GM06990 (cell line): ENCODE measurements at places on chromosomes 13 and 19.

GRCh38 chr13:114099918-114100445 lies 32.4 kb downstream of the RASA3 start:
- DNase-seq: no peak

DNA sequence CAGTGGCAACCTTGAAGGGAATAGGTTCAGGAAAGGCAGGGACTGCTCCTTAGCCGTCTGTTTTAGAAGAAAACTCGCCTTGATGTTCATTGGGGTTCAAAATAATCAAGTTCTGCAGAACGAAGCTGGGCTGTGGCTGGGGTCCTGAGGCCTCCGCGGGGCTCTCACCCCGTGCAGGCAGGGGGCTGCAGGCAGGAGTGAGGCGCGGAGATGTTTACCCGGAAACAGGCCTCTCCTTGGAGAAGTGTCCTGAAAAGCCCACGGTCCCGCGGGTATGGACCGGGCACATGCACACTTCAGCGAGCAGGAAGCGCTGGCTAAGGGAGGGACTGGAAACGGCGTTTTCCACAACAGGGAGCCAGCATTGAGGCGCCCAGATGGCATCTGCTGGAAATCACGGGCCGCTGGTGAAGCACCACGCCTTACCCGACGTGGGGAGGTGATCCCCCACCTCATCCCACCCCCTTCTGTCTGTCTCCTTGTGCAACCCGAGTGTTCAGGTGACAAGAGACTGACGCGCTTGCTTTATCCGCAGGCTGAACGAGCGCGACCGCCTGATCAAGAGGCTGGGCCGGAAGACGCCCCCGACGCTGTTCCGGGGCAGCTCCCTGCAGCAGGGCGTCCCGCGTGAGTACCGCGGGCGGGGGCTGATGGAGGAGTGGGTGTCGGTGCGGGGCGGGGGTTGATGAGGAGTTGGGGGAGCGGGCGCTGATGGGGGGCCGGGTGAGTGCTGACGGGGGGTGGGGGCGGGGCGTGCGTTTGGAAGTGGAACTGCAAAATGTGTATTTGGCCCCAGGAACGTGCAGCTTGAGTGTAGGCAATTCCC lies 39.6 kb downstream of the SHISA2 start:
- no peak for DNase-seq

GRCh38 chr13:22357132-22357531 lies 686.3 kb downstream of the FGF9 start:
- DNase-seq: no peak

GRCh38 chr19:15265850-15266248 lies 33.6 kb upstream of the EPHX3 start:
- no peak for DNase-seq

GRCh38 chr13:26494571-26495195 lies 62.8 kb upstream of the WASF3 start:
- no peak for DNase-seq

DNA sequence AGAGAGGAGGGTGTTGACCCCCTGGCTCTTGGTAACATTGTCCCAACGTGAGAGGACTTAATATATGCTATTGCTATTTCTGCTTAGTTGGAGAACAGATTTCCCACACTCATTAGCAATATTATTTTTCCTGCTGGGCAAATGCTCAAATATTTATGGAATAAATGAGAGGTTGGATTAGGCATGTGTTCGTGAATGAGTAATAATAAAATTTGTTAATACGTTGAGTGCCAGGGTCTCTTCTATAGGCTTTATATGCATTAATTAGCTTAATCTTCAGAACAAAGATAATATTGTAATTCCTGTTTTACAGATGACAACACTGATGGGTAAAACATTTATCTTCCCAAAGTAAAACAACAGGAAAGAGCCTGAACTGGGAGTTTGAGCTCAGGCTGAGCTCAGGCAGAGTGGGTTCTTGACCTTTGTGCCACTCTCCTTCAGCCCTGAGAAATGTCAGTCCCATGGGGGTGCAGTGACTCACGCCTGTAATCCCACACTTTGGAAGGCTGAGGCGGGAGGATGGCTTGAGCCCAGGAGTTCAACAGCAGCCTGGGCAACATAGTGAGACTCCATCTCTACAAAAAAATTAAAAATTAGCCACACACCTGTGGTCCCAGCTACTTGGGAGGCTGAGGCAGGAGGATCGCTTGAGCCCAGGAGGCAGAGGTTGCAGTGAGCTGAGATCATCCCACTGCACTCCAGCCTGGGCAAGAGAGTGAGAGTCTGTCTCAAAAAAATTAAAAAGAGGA lies 1.2 kb downstream of the ZNF233 start:
- no peak for DNase-seq

- DNase-seq: no peak
These were observed 62.0 kb downstream of the MPHOSPH8 start for GRCh38 chr13:19695428-19695827.

GRCh38 chr13:24179486-24179850 lies 18.9 kb downstream of the SPATA13 start:
- DNase-seq: no peak

GRCh38 chr19:3466635-3467034 lies 13.7 kb downstream of the SMIM24 start:
- no peak for DNase-seq

- no peak for DNase-seq
These were observed 757.6 kb downstream of the LIG4 start for GRCh38 chr13:107457686-107458085.

- DNase-seq: no peak
These were observed 109.5 kb downstream of the PIBF1 start for GRCh38 chr13:72891423-72891822.

- no peak for DNase-seq
These were observed 88.8 kb downstream of the LMO7 start for GRCh38 chr13:75724752-75725517.

- DNase-seq: no peak
These were observed 146.0 kb downstream of the PTPRS start for GRCh38 chr19:5194641-5195040.

DNA sequence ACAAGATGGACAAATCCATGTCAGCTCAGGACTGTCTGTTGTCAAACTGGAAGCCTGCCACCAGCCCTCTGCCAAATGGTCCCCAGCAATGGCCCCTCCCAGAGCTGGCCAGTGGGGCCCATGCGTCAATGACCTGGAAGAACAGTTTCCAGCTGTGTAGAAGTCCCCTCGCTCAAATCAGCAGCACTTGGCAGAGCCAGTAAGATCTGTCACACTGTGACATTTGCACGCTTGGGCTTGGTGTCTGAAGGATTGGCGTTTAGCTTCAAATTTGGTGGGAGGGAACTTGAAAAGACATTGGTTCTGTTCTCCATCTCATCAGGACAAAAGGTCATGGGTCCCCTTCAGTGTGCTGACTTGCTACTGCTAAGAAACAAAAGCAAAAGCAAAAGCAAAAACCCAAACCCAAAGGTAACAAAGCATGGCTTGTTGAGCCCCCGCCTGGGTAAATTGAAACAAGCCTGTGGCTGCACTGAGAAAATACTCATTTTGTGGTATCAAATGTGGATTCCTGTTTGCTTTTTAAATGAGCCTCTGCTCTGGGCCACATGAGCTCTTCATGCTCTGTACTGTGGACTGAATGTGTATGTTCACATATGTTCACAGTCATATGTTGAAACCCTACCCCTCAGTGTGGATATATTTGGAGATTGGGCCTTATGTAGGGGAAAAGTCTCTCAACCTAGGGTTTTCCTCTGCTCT lies 253.6 kb upstream of the MAB21L1 start:
- no peak for DNase-seq

DNA sequence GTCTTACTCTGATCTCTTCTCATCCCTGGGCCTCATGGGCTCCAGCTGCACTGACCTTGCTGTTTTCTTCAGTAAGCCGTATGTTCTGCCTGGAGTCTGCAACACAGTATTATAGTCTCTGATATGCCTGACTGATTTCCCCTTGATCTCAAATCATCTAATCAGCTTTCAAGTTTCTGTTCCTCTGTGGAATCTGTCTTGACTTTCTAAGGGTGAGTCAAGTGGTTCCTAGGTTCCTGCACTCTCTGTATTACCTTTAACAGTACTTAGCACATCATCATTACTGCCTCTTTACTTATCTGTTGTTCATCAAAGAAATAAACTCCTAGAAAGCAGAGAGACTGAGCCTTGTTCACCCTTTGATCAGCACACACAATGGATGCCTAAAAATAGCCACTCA lies 350.7 kb downstream of the LMO7 start:
- DNase-seq: peak; percentile 49

DNA sequence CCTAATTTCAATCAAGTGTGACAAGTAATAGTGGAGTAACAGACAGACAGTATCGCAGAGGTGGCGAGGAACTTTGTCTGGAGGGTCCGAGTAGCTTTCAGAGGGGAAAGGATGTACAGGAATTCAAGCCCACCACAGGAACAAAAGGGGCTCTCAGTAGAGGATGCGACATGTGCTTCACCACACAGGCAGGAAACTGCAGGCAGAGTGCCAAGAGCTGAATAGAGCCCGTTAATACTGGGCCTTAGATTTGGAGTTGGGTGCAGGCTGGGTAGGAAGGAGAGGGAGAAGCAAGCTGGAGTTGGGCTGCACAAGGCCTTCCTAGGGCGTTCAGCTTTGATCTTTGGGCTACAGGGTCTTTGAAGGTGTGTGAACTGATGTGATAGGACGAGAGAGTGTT lies 1.2 kb downstream of the CCDC70 start:
- DNase-seq: no peak

- no peak for DNase-seq
These were observed 3.9 kb upstream of the ZNF460 start for GRCh38 chr19:57276430-57276829.

- no peak for DNase-seq
These were observed 753 bp downstream of the ZNF235 start for GRCh38 chr19:44303976-44304568.

- no peak for DNase-seq
These were observed 317.9 kb downstream of the SHISA2 start for GRCh38 chr13:25733696-25734435.

- peak; percentile 51 for DNase-seq
These were observed 2.7 kb downstream of the RFX1 start for GRCh38 chr19:14003251-14004055.

DNA sequence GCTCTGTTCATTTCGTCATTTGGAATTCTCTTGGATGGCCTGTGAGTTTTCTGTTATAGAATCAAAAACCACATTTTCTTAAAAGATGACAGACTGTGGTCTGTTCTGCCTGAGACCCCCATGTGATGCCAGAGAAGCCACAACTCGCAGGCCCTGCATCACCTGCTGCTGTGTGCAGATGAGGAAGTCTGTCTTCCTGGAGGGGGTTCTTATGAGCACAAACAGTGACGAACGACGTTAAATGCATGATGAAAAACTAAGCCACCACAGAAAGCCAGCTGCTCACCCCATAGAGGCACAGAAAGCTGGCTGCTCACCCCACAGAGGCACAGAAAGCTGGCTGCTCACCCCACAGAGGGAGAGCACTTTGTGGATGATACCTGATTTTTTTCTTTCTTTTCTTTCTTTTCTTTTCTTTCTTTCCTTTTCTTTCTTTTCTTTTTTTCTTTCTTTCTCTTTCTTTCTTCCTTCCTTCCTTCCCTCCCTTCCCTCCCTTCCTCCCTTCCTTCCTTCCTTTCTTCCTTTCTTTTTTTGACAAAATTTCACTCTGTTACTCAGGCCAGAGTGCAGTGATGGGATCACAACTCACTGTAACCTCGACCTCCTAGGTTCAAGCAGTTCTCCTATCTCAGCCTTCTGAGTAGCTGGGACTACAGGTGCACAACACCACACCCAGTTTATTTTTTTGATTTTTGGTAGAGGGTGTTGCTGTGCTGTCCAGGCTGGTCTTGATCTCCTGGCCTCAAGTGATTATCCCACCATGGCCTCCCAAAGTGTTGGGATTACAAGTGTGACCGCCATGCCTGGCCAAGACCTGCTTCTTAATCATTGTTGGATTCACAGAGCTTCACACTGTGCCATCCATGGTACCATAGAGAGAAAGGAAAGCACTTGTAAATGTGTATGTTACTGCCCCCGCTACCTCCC lies 1191.4 kb downstream of the UQCRFS1 start:
- DNase-seq: no peak

DNA sequence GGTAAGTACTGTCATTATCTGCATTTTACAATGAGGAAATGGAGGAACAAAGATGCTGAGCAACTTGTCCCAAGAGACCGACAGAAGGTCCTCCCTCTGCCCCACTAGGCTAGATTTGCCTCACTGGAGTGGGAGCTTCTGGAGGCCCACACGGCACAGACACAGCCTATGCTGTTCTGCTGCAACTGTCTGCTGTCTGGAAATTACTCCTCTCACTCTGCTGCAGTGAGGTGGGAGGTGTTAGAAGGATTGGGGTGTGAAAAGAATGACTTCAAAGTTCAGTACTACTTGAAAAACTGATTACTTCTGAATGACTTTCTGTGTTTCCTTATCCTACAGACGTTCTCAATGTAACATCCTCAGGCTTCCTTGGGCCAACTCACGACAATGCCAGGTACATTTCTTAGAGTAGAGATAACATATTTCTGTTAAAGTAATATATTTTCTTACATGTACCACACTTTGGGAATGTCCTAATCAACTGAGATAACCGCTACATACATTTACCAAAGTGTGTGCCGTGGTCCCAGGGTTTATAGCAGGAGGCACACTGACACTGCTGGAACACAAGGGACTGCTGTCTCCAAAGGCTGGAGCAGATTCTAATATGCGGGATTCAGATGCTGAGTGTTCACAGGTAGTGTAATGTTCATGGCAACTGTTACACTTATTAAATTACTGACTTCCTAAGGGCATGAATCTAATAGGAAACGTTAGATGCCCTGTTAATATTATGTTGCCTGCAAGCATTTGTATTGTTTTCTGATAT lies 53.5 kb upstream of the WASF3 start:
- no peak for DNase-seq

GRCh38 chr19:54448040-54448773 lies 792 bp upstream of the LENG8 start:
- peak; percentile 57 for DNase-seq

- DNase-seq: no peak
These were observed 32.8 kb downstream of the TMED1 start for GRCh38 chr19:10803252-10803651.

GRCh38 chr19:18265582-18265981 lies 8.7 kb downstream of the IQCN start:
- DNase-seq: no peak

DNA sequence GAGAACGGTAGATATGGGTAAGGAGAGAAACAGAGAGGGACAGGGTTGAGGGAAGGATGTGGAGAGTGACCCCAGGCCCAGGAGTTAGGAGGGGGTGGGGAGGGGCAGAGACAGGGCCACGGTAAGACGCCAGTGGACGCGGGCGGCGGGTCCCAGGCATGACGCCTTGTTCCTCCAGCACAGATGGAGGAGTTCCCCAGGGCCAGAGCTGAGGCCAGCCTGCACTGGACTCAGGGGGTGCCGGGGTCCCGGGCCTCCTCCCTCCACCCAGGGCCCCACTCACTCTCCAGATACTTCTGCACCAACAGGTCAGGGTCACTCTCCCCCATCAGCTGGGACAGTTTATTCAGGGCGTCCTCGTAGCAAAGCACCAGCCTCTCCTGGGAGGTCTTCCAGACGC lies 22.0 kb upstream of the EMP3 start:
- DNase-seq: no peak

DNA sequence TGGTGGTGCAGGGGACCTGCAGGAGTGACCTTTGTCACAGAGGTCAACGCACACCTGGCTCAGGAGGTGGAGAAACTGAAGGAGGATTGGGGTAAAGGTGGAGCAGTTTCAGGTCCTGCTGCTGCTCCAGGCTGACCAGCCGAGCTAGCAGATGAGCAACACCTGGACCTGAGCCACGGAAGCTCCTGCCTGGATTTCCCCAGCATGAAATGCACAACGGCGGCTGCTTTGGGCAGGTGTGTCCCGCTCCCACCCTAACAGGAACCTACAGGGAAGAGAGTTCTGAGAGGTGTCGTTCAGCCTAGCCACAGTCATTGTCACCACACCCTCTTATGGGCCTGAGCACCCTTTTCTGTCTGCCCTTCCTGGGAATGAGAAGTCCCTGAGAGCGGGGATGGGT lies 15.7 kb upstream of the CD177 start:
- no peak for DNase-seq

GRCh38 chr13:44802491-44802890 lies 186.8 kb downstream of the NUFIP1 start:
- no peak for DNase-seq
